ENCODE measurements at places on chromosomes 5 and 9.

- no peak for DNase-seq
These were observed 119.2 kb upstream of the BOD1 start for GRCh38 chr5:173735691-173736090.

GRCh38 chr9:136857166-136857565 is 5.0 kb downstream of the MAMDC4 start:
- DNase-seq: no peak

DNA sequence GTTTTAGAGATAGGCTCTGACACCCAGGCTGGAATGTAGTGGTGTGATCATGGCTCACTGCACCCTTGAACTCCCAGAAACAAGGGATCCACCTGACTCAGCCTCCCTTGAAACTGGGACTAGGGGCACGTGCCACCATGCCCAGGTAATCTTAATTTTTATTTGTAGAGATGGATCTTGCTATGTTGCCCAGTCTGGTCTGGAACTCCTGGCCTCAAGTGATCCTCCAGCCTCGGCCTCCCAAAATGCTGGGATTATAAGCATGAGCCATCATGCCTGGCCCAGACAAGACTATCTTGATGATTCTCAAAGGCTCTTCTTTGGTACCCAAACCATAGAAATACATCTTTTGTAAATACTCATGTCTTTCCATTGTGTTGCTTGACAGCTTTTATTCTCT is 10.8 kb downstream of the OSMR start:
- no peak for DNase-seq

DNA sequence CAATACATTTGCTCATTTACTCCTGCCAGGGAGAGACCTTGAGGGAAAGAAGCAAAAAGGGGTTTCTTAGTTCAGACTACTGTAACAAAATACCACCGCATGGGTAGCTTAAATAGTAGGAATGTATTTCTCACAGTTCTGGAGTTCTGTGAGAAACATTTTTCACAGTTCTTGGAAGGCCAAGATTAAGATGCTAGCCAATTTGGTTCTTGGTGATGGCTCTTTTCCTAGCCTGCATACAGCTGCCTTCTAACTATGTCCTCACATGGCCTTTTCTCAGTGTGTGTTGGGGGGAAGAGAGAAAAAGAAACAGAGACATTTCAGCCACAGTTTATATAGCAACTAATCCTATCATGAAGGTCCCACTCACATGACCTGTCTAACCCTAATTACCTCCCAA is 1644.7 kb upstream of the C9orf72 start:
- DNase-seq: no peak

DNA sequence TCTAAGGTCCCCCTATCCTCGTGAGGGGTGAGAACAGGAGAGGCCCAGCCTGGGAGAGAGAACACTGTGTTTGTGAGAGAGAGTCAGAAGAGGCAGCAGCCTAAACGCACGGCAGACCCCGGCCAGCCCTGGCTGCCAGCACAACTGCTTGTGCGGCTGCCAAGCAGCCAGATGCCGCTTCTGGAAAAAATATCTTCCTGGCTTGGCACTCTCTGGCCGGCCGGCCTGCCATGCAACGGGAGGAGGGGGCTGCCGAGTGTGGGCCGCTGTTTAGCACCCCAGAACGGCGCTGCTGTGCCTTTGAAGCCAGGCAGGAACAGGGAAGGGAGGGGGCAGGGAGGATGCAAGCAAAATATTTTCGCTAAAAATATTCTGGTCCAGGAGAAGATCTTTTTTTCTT is 105.0 kb downstream of the FGF18 start:
- DNase-seq: no peak

DNA sequence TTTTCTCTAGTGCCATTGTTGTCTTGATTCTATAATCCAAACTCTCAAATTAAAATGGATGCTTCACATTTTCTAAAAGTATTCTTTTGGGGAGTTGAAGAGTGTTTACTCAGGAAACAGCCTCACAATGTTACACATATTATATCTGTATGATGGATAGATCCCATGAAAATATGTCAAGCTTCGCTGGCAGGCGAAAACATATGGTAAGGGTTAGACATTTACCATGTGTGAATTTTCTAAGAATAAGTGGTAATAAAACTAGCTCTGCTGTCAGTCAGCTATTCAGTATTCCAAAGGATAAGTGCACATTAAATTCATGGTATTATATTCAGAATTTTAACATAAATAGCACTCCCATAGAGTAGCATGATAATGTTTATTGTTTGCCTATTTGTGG is 13.3 kb upstream of the ADCY2 start:
- no peak for DNase-seq

GRCh38 chr5:131751506-131751905 is 45.3 kb downstream of the FNIP1 start:
- DNase-seq: no peak

- no peak for DNase-seq
These were observed 723.3 kb downstream of the CETN3 start for GRCh38 chr5:89686081-89686765.

GRCh38 chr5:133757396-133757945 is 145.1 kb upstream of the FSTL4 start:
- no peak for DNase-seq

GRCh38 chr5:32331217-32331934 is 18.6 kb upstream of the MTMR12 start:
- no peak for DNase-seq

- DNase-seq: no peak
These were observed 56.3 kb downstream of the INSYN2B start for GRCh38 chr5:169923988-169924387.

DNA sequence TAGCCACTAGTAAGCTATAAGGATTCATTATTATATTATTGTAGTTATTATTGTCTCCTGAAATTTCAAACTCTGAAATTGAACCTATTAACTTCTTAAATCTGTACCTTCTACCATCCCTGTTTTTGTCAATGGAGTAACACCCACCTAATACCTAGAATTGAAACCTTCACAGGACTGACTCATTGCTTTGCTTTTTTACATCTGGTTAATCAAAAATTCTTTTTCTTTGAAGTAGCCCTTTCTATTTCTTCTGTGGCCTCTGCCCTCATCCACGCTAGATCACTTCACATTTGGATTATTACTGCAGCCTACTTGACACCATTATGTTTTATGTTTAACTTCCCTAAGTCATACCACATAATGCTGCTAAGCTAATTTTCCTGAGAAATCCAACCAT is 35.6 kb downstream of the RBM27 start:
- DNase-seq: no peak

GRCh38 chr5:148443998-148444397 is 60.2 kb downstream of the FBXO38 start:
- peak; percentile 3 for DNase-seq

- no peak for DNase-seq
These were observed 98.8 kb upstream of the MAMDC2 start for GRCh38 chr9:69944816-69945215.

DNA sequence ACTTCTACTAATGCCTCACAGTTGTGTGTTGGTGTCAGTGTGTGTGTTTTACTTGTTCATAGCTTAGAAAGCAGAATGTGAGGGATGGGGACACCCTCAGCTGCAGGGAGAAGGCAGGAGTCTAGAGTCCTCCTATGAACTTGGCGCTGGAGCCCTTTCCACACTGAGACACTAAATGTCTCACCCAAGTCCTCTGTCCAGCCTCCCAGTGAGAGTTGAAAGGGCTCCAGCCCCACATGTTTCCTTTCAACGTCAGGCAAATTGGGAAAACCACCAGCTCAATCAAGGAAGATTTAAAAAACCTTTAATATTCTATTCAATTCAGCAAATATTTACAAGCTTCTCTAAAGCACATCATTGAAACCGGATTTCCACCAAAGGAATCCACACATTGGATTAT is 167.6 kb upstream of the MSX2 start:
- DNase-seq: no peak

- no peak for DNase-seq
These were observed 27.6 kb downstream of the TMEM245 start for GRCh38 chr9:109092051-109092580.

DNA sequence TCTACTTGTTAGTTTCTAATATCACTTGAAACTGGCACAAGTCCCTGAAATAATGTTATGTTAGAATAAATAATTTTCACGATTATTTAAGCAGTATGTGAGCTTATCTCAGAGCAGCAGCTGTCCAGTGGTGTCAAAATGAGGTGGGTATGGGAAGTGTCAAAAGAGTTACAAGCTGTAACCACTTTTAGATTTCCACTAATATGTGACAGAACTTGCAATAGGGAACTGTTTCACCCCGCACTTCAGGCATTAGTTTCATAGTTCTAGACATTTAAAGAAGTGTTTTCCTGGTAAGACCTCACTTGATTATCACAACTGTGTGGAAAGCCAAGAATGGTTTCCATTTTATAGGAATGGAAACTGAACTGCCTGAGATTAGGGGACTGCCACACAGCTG is 2.9 kb upstream of the ISCA1 start:
- DNase-seq: peak; percentile 35

GRCh38 chr5:33772380-33772897 is 119.4 kb downstream of the ADAMTS12 start:
- no peak for DNase-seq

- no peak for DNase-seq
These were observed 13.0 kb downstream of the BARX1 start for GRCh38 chr9:93942161-93942560.

DNA sequence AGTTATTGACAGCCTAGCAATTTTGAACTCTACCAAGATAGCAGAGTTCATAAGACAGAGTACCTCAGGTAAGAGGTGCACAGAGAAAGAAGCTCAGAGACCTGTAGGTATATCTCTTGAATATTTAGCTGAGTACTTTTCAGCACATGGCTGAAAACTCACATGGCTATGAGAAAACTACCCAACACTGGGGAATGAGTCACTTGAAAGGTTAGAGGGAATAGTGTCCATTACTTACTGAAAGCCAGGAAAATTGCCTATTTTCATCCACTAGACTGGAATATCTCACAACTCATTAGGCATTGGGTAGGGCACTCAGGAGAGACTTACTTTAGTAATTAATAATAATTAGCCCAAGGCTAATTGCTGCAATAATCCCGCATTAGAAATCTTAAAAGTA is 8.3 kb downstream of the TSLP start:
- no peak for DNase-seq

DNA sequence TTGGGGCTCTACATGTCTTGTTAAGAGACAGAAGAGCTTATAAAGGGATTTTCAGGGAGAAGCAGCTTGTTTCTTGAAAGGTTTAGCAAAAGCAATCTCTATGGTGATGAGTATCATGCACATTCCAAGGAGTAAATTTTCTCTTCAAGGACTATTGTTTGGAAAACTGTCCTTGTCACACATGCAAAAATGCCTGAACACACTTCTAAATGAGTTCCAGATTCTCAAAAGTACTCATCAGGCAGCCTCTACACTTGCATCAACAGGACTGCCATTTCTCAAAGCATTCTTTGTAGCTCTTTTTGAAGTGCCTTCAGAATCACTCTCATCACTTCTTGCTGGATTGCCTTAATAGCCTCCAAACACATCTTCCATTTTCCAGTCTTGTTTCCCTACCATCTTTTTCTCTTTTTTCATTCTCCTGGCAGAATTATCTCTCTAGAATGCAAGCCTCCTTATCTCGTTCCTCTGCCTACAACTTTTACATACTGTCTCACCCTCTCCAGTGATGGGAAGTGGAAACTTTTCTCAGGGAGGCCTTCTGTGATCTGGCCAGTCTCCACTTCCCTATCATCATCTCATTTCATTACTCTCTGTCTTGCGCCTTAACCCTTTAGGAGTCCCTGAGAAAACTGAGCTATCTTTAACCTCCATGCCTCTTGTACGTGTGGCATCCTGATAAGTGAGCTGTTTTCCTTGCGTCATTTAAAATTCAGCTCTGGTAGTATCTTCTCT is 631.5 kb upstream of the TLE4 start:
- no peak for DNase-seq

GRCh38 chr9:115717298-115717697 is 436.3 kb upstream of the PAPPA start:
- no peak for DNase-seq

Measured in CMK (cell line).